Brain (organoid and tissue), 16 donors: ENCODE measurements at places on chromosomes 11 and 22. TPM values are rescaled to one million over a fixed set of nuclear protein-coding genes. Genes with fewer than 3 reads are reported as not detected.

The C11orf87 gene
- polyA plus RNA-seq: 2.1 TPM

The TTC9C gene
- polyA plus RNA-seq: 52.9 TPM

The CELSR1 gene
- 1.5 TPM for polyA plus RNA-seq

The FSHB gene
- polyA plus RNA-seq: not detected

The SDHD gene
- 68.0 TPM for polyA plus RNA-seq

The TP53AIP1 gene
- 0.44 TPM for polyA plus RNA-seq

The NUDT8 gene
- polyA plus RNA-seq: 5.2 TPM

The IGLL1 gene
- polyA plus RNA-seq: not detected

The NLRX1 gene
- polyA plus RNA-seq: 11.1 TPM

The OR2AT4 gene
- not detected for polyA plus RNA-seq

DNA sequence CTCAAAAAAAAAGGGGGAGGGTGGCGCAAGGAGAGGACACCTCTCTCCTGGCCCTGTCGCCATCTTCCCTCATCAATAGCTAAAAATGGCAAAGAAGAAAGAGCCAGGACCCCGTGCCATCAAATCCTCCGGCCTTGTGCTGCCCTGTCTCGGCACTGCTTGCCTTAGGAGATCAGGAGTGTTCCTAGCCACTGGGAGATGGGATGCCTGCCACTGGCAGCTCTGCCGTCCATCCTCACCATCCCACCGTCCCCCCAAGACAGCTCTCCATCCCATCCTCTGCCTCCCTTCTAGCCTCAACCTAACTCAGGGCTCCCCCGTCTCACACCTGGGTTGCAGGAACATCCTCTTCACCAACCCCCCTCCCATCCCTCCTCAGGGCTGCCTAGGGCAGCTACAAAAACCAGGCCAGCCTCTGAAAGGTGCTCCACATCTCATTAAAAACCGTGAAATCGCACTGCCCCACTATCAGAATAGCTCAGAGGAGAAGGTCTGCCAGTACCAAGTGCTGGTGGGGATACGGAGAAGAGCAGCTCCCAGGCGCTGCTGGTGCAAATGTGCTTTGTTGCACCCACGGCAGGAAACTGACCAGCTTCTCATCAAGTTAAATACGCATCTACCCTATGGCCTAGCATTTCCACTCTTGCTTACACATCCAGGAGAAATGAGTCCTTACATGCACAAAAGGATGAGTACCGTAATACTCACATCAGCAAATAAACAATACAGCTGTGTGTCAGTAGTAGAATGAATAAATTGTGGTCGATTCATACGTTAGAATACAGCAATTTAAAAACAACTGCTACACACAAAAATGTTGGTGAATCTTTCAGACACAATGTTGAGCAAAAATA is 31.7 kb upstream of the GCAT start:
- no peak for DNase-seq

DNA sequence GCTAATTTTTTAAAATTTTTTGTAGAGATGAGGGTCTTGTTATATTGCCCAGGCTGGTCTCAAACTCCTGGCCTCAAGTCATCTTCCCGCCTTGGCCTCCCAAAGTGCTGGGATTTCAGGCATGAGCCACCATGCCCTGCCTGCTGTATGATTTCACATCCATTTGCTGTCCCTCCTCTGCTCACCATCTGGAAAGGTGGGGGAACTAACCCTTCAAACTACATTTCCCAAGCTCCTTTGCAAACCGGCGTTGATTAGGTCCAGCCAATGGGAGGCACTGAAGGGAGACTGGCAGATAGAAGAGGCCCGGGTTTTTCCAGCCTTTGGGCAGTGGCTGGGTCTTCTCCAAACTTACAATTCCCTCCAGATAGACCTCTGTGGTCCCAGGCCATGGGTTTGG is 19.3 kb downstream of the RFPL1 start:
- peak; percentile 45 for DNase-seq

- DNase-seq: no peak
Observed at GRCh38 chr22:37771081-37771480, 36.7 kb upstream of the GCAT start.

- no peak for DNase-seq
Observed at GRCh38 chr11:69109101-69109500, 46.6 kb upstream of the SMIM38 start.

GRCh38 chr22:46520880-46521279 is 16.5 kb downstream of the CELSR1 start:
- no peak for DNase-seq

- peak; percentile 86 for DNase-seq
Observed at GRCh38 chr11:111565114-111565720, 24.7 kb downstream of the LAYN start.

DNA sequence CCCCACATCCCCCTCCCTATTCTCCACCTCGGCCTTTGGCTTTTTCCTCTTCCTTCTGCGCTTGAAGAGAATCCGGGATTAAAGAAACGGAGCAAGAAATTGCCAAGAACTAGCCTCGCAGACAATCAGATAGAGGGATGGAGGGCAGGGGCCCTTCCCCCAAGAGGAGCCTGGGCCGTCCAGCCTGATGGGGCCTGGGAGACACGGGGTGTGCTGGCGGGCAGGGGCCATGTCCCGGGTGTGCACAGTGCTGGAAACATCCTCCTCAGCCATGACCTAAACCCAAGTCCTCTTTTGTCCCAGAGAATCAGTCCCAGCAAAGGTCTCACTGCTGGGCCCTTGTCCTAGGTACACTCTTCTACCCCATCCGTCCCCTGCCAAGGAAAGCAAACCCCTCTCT is 47.7 kb upstream of the LMO1 start:
- DNase-seq: no peak

- DNase-seq: no peak
Observed at GRCh38 chr22:25208743-25209505, 9.3 kb downstream of the CRYBB3 start.

DNA sequence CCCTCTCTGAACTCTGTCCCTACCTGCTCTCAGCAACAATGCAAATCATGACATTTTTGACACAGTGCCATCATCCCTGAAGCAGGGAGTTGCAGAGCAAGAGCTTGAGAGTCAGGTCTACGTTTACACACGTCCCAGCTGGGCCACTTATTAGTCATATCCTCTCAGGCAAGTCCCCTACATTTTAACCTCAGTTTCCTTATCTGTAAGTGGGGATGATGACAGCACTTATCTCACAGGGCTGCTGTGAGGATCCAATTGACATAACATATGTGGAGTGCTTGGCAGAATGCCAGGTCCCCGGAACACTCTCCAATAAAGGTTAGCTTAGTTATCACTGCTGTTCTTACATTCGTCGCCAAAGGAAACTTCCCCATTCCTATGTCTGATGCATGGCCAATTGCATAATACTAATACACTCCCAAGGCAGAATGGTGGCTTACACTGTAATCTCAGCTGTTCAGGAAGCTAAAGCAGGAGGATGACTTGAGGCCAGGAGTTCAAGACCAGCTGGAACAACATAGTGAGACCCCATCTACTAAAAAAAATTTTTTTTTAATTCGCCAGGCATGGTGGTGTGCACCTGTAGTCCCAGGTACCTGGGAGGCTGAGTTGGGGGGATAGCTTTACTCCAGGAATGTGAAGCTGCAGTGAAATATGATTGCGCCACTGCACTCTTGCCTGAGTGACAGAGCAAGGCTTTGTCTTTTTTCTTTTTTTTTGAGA is 16.6 kb downstream of the ASCC2 start:
- DNase-seq: no peak

DNA sequence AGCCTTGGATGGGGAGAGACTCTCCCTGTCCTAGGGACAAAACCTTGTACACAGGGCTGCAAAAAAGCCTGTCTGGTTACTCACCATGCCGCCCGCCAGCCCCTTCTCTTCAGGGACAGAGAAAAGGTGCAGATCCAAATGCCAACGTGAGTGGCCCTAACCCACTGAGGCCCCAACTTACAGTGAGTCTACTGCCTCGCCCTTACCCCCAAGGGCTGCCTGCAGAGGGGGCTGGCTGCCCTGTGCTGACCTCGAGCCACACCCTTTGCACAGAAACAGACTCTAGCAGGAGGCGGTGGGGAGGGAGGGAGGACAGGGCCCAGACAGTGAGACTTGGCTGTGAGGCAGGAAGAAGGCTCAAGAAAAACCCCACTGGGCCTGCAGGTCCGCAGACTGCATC is 13.6 kb upstream of the CHST1 start:
- DNase-seq: no peak

- DNase-seq: no peak
Observed at GRCh38 chr11:103552086-103552485, 442.9 kb downstream of the DYNC2H1 start.

DNA sequence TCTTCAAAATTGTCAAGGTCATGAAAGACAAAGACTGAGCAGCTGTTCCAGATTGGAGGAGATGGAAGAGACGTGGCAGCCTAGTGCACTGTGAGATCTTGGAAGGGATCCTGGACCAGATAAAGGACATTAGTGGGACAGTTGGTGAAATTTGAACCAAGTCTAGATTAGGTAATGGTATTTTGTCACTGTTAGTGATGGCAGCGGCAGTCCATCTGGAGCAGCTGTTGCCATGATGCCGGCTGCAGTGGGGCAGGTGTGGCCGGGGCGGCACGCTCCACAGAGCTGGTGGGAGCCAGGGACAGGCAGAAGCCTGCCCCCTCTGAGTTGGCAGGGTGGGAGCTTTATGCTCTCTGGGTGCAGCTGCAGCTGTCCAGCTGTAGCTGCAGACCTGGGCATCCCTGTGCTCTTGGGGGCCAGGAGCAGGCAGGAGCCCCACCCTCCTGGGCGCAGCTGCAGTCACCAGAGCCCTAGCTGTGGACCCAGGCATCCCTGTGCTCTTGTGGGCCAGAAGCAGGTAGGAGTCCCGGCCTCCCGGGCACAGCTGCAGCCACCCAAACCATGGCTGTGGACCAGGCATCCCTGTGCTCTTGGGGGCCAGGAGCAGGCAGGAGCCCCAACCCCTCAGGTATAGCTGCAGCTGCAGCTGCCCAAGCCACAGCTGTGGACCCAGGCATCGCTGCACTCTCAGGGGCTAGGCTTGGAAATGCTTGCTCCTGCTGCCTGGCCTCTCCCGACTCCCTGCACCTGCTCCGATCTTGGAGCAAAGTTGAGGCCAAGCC is 20.7 kb downstream of the DIXDC1 start:
- no peak for DNase-seq

- no peak for DNase-seq
Observed at GRCh38 chr11:116272181-116272789, 500.5 kb downstream of the BUD13 start.

DNA sequence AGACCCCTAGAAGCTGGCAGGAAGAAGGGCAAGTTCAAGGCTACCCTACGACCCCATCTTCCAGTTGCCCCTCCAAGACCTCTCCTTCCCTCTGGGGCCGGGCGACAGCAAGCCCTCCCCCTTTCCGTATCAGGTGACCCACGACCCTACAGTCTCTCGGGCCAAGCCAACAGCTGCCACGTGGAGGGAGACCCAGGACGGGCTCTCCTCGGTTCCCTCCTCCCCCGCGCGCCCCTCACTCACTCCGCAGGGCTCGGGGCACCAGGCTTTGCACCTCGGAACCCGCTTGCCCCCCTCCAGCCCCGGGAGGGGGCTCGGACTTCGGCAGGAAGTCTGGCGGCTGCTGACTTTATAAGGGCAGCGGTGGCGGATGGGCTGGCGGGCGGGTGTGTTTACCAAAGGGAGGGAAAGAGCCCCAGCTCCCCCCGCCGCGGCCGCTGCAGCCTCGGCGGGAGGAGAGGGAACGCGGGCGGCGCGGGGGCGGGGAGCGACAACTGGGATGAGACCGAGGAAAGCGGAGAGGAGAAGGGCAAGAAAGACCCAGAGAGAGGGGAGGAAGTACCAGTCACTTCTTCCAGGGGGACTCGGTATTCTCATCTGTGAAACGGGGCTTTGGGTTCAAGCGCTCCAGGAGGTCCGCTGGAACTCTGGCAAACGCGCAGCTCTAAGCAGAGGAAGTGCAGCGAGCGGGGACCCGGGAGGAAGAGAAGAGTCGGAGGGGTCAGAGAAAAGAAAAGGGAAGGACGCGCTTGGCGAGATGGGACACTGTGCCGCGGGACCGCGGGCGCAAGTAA is 767 bp downstream of the SLC43A1 start:
- no peak for DNase-seq

DNA sequence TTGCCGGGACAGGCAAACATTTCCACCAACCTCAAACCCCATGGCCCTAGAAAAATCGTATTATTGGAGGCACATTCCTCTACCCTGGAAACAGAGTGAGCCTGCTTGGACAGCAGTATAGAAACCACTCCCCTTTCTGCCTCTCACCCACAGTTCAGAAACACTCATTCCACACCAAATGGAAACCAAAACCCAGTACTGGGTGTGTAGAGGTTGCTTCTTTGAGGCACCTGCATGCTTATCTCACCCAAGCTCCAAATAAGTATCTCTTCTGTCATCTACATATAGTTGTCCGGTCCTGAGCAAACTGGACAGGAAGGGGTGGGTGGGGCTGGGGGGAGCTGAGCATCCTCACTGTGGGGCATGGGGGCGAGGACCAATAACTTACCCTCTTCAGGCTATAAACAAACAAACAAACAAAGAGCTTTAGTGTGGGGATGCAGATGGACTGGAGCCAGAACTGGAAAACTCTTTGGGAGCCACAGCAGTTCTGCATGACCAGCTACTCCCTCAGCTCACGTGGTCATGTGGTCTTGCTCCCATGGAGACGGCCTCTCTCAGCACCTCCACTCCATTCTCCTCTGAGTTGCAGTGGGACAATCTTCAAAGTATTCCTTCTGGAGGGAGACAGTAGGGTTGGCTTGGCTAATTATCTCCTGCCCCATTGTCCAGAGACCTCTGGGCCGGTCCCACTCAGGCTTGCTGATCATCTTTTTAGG is 1.0 kb upstream of the PLAAT2 start:
- DNase-seq: peak; percentile 25
